ENCODE measurements at places on chromosomes 7 and 10. TPM values are rescaled to one million over a fixed set of nuclear protein-coding genes. Genes with fewer than 3 reads are reported as not detected.

The GNAT3 gene
- total RNA-seq = not detected

The GSTO2 gene
- 1.0 TPM for total RNA-seq

The OPN1SW gene
- total RNA-seq = not detected

The ATXN7L1 gene
- 5.3 TPM for total RNA-seq

The PLCE1 gene
- 3.3 TPM for total RNA-seq

The ZC3HAV1L gene
- total RNA-seq = 2.9 TPM

The EGFR gene
- 10.1 TPM for total RNA-seq

The MLXIPL gene
- 6.9 TPM for total RNA-seq

The NUPR2 gene
- total RNA-seq = not detected
